B cell (primary cell): ENCODE measurements at places on chromosomes 7 and 10. TPM values are rescaled to one million over a fixed set of nuclear protein-coding genes. Genes with fewer than 3 reads are reported as not detected.

The BUD23 gene
- 55.9 and 63.9 TPM in 2 replicates for total RNA-seq

GRCh38 chr7:29765490-29765889 is 40.8 kb upstream of the WIPF3 start:
- DNase-seq = no peak
- no peak overlapping the region for H3K4me3 ChIP-seq
- H3K27me3 ChIP-seq = peaks cover 4% of the 10 kb centered on the region
- H3K27ac ChIP-seq = no peak overlapping the region

The AP1S1 gene
- 10.3 and 11.4 TPM in 2 replicates for total RNA-seq

GRCh38 chr10:110786172-110786571 is 85.6 kb upstream of the PDCD4 start:
- no peak for DNase-seq
- H3K36me3 ChIP-seq = no peaks in the 10 kb centered on the region

The HECTD2 gene
- total RNA-seq = 7.9 and 10.7 TPM in 2 replicates

The PTN gene
- not detected in 2 replicates for total RNA-seq

- H3K27ac ChIP-seq = no peak overlapping the region
- no peak for DNase-seq
- H3K36me3 ChIP-seq = no peaks in the 10 kb centered on the region
- no peak overlapping the region for H3K4me3 ChIP-seq
Observed at GRCh38 chr7:12569673-12570072, 847 bp upstream of the SCIN start.

The MRPS33 gene
- 25.3 and 30.1 TPM in 2 replicates for total RNA-seq

GRCh38 chr7:118158766-118159165 is 25.2 kb upstream of the LSM8 start:
- H3K27me3 ChIP-seq = no peaks in the 10 kb centered on the region
- no peak overlapping the region for H3K27ac ChIP-seq
- no peaks in the 10 kb centered on the region for H3K36me3 ChIP-seq
- no peak for DNase-seq
- no peaks in the 10 kb centered on the region for H3K4me1 ChIP-seq
- no peak overlapping the region for H3K4me3 ChIP-seq

The CNNM1 gene
- total RNA-seq = not detected in 2 replicates

- no peaks in the 10 kb centered on the region for H3K36me3 ChIP-seq
- peaks cover 13% of the 10 kb centered on the region for H3K4me1 ChIP-seq
- DNase-seq = peak; percentile 50
- no peak overlapping the region for H3K4me3 ChIP-seq
Observed at GRCh38 chr10:59970396-59971368, 64.3 kb upstream of the CCDC6 start.

GRCh38 chr10:102967123-102967522 is 49.0 kb downstream of the CNNM2 start:
- no peaks in the 10 kb centered on the region for H3K4me1 ChIP-seq
- no peak for DNase-seq
- no peak overlapping the region for H3K27ac ChIP-seq
- H3K4me3 ChIP-seq = no peak overlapping the region
- H3K27me3 ChIP-seq = no peaks in the 10 kb centered on the region
- no peaks in the 10 kb centered on the region for H3K36me3 ChIP-seq

The BUD31 gene
- total RNA-seq = 53.9 and 57.8 TPM in 2 replicates
